NCI-H146 (cell line): ENCODE measurements at places on chromosomes 1 and 21.

GRCh38 chr1:231286603-231287002 lies 45.6 kb downstream of the GNPAT start:
- DNase-seq: no peak

- peak; percentile 80 for DNase-seq
Observed at GRCh38 chr1:108813326-108813725, 43.6 kb downstream of the AKNAD1 start.

DNA sequence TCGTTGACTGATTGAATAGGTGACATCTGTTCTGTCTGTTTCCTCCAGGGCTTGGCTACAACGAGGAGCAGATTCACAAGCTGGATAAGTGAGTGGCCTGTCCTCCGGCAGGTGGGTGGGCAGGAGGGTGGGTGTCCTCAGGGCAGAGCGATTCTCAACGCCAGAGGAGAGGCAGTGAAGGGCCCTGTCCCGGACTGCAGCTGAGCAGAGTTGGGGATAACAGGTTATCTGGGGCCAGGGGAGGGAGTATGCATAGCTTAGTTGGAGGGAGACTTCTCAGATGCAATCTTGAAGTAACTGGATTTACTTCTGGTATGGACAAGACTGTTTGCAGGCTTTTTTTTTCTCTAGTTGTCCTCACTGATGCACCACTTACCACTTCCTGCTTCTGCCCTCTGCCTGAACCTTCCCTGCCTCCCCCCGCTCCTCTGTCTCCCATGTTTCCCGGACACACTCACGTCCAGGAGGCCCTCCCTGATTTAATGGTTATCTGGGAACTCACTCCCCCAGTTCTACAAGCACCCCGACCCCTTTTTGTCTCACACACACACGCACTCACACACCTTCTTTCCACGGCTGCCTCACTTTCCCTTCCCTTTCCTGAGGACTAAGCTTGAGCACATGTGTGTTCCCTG lies 16.4 kb upstream of the RASSF5 start:
- DNase-seq: no peak

DNA sequence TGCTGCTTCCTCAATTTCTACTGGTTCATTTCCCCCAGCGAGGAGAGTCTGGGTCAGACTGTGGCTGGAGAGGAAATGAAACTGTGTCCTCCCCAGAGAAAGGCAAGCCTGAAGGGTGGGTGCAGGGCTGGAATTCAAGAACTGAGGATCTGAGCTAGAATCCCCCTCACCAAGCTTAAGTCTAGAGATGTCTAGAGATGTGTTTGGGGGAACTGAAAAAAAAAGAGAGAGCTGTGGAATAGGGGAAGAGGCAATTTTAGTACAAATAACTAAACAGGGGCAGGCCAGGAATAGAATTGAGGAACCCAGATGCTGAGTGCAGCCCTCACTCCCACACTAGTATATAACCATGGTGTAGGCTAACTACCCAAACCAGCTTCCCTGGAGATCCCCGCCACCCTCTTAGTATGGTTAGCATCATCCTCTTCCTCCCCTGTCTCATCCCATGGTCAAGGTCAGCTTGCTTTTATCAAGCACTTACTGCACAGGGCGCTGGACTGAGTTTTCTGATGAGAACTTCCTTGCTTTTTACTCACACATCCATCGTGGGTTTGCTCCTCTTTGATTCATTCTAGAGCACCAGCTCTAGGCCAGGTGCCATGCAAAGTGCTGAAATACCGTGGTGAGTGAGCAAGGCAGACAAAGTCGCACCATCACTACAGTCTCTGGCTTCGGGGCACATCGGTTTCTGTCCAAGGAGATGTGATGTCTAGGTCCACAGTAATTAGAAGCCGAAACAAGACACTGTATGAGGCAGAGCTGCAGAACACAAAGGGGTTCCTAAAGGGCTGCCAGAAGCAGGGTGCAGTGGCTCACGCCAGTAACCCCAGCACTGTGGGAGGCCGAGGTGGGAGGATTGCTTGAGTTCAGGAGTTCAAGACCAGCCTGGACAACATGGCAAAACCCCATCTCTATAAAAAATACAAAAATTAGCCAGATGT lies 112.9 kb upstream of the IPO9 start:
- no peak for DNase-seq

DNA sequence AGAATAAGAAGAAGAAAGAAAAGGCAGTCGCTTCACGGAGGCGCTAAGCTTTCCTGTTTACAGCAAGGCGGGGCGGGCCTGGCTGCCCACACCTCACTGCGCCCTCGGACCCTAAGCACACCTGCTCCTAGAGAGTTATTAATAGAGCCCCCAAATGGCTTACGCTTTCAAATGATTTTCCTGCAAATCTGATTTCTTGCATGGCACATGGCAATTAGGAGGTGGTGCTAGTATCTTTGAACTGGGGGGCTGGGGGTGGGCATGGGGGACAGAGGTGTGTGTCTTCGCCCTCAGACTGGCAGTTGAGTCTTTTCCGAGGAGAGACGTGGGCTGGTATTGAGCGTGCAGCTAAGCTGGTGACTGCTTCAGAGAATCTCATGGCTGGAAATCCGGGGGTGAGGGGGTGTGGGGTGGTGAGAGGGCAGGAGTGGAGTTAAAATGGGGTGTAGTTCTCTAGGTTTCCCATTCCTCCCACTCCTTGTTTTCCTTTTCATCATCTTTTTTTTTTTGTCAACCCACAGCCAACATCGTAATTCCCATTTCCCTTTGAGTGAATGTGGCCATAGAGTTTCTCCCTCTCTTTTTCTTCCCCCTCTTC lies 1.3 kb downstream of the S1PR1 start:
- no peak for DNase-seq

DNA sequence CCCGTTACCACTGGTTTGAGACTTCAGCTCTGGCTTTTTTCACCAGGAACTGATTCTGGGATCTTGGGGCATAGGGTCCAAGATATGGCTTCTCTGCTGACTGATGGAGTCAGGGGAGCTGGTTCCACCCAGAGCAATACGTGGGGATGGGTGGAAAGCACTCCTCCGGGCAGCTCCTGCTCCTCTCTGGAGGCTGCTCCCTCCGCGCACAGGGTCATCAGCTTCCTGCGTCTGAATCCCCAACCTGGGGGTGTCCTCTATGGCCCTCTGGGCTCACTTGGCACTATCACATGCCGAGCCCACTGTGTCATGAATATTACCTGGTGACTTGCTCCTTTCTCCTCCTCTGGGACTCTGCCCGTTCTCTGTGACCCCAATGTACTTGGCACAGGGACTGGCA lies 405.4 kb upstream of the VAMP3 start:
- no peak for DNase-seq

DNA sequence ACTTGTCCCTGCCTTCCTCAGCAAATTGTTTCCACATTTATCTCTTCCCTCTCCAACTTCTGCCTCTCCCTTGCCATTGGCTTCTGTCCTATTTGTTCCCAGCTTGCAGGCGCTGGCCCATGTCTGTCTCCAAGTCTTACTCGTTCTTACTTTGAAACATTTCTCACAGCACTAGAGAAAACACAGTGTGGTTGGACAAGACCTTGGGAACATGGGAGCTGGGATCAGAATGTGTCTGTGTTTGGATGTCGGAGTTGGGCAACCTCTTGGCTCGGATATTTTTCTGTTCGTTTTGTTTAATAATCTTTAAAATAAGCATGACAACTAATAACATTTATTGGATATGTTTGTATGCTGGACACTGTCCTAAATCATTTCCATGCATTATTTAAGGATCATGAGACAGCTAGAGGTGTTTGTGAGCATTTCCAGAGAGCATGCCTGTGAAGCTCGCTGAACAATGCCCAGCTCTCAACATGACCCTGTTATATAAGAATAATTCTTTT lies 5.9 kb upstream of the BRWD1 start:
- no peak for DNase-seq

DNA sequence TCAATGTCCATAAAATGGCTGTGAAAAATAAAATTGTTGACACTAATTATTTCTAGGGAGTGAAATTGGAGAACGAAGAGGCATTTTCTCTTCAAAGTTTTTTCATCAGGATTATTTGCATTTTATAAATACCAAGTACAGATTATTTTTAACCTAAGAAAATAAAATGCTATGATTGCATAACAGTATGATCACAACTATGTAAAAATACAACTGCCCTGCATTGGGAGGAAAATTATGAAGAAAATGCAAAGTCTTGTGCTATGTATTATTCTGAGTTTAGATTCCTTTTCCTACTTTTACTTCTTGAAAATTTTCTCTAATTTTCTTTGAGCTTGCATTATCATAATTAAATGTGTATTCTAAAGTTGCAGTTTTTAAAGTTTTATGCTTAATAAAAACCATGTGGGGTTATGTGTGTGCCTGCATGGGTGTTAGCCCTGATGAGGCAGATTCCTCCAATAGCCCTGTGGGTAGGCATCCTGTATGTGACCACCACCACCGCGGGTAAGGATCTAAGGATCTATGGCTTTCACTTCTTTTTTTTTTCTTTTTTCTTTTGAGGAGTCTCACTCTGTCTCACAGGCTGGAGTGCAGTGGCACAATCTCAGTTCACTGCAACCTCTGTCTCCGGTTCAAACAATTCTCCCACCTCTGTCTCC lies 24.7 kb downstream of the STX6 start:
- no peak for DNase-seq

- no peak for DNase-seq
Observed at GRCh38 chr1:88708011-88708410, 23.9 kb downstream of the PKN2 start.

DNA sequence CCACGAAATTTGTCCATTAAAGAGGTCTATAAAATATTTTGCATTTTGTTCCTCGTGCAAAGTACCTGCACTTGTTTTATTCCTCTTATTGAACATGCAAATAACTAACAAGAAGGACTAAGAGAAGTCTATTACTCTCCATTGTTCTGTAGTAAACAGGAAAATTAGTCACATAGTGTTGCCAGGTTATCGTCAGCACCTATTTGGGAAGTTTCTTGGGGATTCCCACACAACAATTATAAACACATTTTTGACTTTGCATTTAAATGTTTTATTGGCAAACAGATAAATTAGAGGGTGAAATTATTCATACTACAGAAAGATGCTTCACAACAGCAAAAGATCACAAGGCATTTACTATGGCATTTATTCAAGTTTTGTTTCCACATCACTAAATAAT lies 174.5 kb downstream of the ZC3H11B start:
- DNase-seq: no peak

- DNase-seq: no peak
Observed at GRCh38 chr1:216576234-216576937, 146.8 kb downstream of the ESRRG start.

DNA sequence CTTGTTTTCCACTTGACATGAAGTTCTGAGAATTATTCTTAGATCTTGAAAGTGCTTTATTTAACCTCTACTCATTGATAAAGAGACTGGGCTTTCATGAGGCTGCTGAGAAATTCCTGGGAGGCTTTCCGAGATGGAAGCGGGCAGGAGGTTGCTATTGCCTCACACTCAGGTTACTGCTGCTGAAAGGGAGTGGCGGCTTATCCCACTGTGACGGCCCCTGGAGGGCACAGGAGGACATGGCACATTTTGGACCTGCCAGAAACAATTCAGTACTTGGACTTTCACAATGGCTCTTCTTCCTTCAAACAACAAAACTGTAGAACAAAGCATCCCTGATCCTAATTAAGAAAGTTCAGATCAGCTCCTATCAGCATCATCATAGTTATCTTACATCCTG lies 16.2 kb upstream of the MARK1 start:
- no peak for DNase-seq

DNA sequence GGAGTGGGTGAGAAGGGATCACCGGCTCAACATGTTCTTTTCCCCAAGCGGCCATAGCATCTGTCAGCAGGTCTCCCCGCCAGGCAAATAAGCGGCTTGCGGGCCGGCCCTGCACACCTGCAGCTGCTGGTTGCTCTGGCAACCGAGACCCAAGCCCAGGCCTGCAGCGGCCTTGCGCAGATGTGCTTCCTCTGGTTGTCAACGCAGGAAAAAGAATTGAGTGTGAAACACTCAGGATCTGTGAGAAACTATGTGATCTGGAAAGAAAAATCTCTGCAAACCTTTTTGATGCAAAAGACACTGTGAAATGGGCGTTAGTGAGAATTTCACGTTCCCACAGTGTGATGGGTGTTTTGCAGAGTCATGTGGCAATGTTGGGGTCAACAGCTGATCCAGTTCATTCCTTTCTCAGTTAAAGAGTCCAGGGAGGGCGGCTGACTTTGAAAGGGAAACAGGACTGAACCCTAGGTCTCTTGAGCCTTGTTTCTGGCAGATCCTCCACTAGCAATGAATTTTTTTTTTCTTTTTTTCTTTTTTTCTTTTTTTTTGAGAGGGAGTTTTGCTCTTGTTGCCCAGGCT lies 28.4 kb downstream of the TOMM20 start:
- peak; percentile 32 for DNase-seq

- DNase-seq: no peak
Observed at GRCh38 chr1:203563291-203563690, 63.3 kb upstream of the ATP2B4 start.

- DNase-seq: no peak
Observed at GRCh38 chr21:27817074-27817473, 850.2 kb upstream of the ADAMTS5 start.

DNA sequence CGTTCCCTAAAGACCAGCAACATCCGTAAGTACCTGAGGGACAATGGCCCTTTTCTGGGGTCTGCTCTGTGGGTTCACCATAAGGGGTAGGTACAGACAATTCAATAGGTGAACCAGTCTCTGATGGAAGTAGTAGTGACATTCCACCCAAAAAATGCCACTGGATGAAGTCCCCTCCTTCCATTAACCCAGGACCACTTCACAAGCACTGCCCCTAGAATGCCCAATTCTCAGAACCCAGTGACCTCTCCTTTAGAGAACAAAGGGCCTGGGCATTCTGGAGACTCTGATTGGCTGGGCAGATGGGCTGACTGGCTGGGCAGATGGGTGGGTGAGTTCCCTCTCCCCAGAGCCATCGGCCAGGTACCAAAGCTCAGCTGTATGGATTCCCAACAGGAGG lies at the start of gene TEX38:
Gene TEX38 (plus strand): TSS at position 301 of the 400 bp plus-strand sequence. CDS start 81 bp downstream, at position 382.
- DNase-seq: no peak

DNA sequence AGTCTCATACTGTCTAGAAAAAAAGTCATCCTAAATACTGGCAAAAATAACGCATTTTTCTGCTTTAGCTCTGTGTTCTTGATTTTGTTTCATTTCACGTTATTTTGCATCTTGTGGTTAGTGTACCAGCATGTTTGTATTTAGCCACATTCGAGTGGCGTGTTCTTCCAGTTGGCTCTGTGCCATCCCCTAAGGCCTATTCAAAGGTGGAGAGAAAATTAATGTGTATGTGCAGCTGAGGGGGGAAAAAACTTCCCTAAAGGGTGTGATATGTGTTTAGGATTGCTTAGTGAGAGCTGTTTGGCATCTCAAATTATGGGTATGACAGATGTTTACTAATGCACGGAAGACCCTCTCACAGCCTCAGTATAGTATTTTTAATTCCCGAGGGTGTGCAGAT lies 12.1 kb downstream of the DNAJC16 start:
- DNase-seq: peak; percentile 11

DNA sequence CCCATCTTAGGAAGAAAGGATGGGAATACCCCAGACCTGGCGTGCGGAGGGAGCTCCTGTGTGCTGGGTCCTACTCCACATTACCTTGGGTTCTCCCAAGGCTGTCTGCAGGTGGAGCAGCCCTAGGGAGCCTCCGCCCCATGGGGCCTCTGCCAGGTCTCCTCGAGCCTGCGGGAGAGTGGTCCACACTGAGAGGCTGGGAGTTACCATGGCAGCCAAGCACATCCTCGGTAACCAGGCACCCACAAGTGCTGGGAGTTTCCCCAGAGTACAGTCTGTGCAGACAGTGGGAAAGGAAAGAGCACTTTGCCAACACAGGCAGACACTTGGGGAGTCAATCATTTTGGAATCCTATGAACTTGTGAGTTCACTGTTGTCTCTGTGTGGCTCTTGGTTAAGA lies 249.4 kb downstream of the DYRK1A start:
- no peak for DNase-seq
